ENCODE measurements at places on chromosomes 5 and 9.
A peak's percentile ranks its signal among the peaks of the same experiment; 100 is the strongest.

- DNase-seq, result peak; percentile 39
These were observed 29.9 kb downstream of the CSF2 start for GRCh38 chr5:132103332-132103951.

DNA sequence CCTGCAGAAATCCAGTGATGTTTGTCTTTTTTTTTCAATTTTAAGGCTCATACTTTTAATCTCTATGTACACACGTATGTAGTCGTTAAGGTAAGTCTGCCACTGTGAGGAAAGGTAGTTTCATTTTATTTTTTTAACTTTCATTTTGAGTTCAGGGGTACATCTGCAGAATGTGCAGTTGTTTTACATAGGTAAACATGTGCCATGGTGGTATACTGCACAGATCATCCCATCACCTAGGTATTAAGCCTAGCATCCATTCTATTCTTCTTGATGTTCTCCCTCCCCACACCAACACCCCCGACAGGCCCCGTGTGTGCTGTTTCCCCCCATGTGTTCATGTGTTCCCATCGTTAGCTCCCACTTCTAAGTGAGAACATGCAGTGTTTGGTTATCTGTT is 19.7 kb downstream of the MUSK start:
- DNase-seq, result no peak

- DNase-seq, result no peak
These were observed 368.7 kb downstream of the MLLT3 start for GRCh38 chr9:20253635-20254034.

DNA sequence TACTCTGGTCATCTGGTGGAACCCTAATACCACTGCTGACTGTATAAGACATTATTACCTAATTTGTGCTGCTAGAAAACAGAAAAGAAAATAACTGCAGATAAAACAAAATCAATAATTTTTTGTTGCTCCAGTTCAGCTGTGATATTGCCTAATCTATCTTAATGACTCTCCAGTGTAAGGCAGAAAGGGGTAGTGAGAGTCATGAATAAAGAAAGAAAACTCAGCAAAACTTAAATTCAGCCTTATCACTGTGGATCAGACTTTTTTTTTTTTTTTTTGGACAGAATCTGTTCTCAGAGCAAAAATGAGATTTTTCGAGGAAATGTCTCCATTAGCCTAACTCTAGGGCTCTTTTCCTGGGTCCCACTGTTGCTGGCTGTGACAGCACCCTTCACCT is 1.1 kb upstream of the DOCK2 start:
- DNase-seq, result no peak

GRCh38 chr5:4386152-4386551 is 754.0 kb upstream of the ADAMTS16 start:
- DNase-seq, result no peak

DNA sequence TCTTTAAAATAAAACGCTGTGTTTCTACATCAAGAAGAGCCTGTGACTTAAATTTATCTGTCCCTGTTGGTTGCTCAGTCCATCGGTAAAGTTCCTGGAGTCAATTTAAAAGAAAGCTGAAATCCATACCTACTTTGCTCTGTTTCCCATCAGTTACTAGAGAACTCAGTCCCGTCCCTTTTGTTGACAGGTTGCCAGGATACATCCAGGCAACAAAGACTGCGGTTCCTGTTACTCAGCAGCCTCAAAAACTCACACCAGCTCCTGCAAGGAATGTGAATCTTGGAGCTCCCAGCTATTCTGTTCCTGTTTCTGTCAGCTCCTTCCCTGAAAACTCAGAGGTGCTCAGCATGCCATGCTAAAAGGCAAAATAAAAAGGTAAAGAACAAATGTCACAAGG is at the start of gene ZNF474:
TSS of gene ZNF474 (plus strand) at position 241 of the 400 bp plus-strand sequence. CDS start 22,445 bp downstream, outside the sequence.
- DNase-seq, result no peak

DNA sequence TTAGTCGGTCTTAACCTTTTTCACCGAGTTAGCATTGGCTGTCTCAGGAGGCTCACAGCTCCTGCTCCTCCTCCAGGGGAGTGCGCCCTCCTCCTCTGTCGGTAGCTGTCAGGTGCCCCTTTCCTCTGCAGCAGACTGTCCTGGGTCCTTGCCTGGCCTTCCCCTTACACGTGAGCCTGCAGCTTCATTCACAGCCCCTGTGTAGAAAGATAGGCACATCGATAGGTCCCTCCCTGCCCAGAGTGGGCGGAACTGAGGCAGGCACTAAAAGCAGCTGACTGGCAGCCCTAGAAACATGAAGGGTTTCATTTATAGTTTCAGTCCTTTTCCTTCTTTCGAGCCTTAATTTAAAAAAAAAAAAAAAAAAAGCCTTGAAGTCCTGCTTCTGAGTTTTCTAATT is 17.2 kb downstream of the TENT4A start:
- no peak for DNase-seq

GRCh38 chr9:20361656-20362570 is 260.4 kb downstream of the MLLT3 start:
- DNase-seq, result no peak

DNA sequence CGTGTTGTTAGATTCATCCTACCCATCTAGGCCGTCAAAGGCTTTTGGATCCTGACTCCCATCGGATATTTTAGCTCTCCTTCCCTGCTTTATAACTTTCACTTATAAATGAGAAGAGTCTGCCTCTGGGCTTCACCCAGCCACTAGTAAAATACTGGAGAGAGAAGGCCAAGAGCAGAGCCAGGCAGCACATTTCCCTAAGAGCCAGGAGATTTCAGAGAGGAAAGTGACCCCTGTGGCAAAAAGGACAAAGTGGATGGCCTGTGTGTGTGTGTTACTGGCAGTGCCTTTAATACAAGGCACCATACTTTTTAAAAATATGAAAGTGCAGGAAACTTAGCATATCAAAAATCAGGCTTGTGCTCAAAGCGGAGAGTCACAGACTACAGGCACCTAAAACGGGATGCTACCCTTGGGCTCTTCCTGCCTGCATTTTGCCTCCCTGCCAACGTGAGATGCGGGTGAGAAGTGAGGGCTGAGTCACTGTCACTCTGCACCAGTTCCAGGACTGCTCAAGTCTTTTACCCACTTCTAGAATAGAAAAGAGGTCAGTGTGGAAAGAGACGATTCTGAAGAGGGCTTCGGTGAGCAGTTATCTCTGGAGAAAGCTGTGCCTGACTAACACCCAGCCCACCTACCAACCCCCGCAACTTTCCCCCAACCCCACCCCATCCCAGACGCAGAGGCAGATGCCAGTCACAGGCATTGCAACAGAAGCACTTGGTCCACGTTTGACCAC is 15.9 kb downstream of the NFIL3 start:
- DNase-seq, result no peak

GRCh38 chr5:25091921-25092320 is 447.1 kb upstream of the CDH10 start:
- no peak for DNase-seq

GRCh38 chr9:68505681-68506409 is 34.8 kb downstream of the TMEM252 start:
- DNase-seq, result no peak

DNA sequence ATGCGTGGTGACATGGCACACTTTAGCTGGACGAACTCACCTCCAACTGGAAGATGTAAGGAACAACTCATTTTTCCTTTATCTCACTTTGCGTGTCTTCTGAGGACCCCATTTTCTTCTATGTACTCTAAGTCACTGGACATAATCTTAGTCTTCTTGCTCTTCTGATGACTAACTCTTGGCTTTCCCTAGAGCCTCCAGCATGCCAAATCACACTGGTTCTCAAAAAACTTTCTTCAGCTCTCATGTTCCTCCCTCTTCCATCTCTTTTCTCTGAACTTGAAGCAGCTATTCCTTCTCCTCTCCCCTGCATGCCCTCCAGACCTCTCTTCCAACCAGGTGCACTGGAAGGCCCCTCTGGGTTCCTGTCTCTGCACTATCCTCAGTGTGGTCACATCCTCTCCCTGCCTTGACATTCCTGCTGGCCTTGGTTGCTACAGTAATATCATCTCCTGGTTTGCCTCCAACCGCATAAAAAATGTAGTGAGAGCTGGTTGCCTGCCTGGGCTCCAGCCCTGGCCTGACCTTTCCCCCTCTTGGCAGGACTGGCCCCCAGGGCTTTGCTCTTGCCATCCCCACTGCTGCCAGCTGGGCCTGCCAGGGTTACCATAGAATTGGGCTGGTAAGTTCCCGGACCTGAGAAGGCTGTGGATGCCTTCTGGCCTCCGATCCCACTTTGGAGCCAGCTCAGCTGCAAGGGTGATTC is 44.8 kb upstream of the BNC2 start:
- no peak for DNase-seq

- no peak for DNase-seq
These were observed 264.7 kb downstream of the NSG2 start for GRCh38 chr5:174310243-174310642.

GRCh38 chr9:3525096-3525835 is 535 bp downstream of the RFX3 start:
- DNase-seq, result no peak

GRCh38 chr5:140635291-140636257 is 2.6 kb upstream of the CD14 start:
- no peak for DNase-seq

- no peak for DNase-seq
These were observed 478.8 kb downstream of the CETN3 start for GRCh38 chr5:89930591-89931392.

DNA sequence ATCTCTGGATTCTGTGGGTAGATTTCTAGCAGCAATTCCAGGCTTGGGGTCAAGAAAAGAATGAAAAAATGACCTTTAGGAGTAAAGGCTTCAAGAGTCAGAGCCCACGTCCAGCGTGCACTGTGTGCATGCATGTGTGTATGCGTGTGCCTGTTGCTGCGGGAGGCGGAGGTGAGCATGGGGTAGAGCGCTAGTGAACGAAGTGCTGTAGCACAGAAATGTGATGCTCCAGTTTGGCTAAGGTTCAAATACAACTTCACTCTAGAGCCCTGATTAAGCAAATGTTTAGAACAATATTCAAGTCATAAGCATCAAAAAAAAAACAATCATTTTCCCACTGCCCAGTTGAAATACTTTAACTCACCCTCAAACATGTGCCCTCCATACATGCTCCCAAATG is 403.9 kb downstream of the ZNF608 start:
- no peak for DNase-seq

DNA sequence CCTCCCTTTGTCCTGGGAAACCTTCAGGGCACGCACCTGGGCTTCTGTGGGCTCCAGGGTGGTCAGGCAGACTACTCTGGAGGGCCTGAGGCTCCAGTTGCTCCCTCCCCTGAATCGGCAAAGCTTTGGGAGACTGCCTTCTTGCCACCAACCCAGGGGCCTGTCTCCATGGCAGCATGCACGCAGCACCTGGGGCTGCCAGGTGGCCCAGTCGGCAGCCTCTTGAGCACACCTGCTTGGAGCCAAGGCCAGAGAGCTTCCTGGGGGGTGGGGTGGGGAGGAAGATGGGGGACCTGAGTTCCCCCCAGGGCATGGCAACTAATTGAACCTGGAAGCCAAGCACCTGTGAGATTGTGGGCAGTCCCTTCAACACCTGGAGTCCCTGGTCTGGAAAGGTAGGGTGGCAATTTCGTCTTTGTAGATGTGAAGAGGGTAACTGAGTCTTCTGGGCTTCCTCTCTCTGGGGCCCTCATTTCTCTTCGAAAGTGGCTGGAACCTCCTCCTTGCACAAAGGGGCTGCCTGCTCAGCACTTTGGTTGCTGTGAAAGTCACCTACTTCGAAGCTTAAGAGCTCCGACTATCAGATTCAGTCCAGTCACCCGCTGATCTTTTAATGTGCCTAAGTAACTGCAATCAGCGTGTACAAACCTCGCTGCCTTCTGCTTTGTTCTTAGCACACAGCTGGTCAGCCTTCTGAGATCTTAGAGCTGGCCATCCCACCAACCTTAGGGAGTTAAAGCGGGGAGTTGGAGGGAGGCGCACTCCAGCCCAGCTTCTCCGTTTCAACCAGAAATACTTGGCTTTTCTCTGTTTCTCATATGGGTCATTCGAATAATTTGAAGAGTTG is 4.0 kb downstream of the RNF183 start:
- DNase-seq, result no peak

DNA sequence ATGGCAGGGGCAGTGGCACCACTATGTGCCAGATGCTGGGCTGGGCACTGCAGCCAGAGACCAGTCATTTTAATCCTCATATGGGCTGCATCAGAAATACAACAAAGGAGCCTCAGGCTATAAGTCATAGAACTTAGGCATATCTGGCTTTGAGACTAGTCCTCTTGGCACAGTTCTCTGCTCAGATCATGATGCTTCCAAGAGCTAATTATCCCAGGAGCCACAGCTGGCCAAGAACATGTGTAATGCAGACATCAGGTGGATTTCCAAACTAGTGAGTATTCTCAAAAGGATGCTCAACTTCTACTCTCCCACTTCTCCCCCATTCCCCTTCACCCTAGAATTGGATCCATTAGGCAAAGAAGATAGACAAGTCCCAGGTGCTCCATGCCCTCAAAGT is 562.2 kb upstream of the TRPC7 start:
- DNase-seq, result no peak

- DNase-seq, result no peak
These were observed 3.2 kb upstream of the ENHO start for GRCh38 chr9:34526026-34526425.

GRCh38 chr9:136858844-136859757 is 7.0 kb downstream of the MAMDC4 start:
- no peak for DNase-seq

DNA sequence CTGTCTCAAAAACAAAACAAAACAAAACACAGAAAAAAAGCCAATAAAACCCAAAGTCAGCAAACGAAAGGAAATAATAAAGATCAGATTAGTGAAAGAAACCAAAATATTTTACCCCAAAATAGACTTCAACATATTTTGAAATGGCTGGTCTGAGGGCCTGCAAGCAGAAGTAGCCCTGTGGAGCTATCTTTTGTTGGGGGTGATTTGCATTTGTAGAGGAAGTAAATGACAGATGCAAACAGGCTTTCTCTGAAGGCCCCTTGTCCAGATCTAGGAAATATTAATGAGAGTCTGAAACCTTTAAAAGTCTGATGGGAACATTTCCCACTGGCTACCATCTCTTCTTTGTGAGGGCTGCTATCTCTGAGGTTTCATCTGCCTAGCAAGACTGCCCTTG is 74.0 kb downstream of the GCNT4 start:
- no peak for DNase-seq

DNA sequence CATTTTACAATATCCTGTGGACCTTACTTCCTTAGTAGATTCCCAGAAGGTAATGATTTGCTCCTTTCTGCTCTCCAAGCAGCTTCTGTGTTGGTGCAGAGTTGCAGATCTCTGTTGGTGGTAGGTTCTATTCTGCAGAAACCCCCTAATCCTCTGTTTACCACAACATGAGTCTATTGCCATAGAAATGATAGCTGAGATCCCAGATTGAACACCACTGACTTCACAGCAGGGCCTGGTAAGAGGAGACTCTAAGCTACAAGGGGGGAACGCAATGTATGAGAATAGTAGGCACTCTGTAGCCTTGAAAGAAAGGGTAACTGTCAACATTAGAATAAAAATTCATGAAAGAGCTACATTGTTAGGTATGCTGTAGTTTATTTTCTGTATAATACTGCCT is 59.5 kb downstream of the MUSK start:
- no peak for DNase-seq
